Psoas muscle (tissue), 8 donors: ENCODE measurements at places on chromosomes 2 and 18. TPM values are rescaled to one million over a fixed set of nuclear protein-coding genes. Genes with fewer than 3 reads are reported as not detected.

The THSD7B gene
- total RNA-seq, result 0.20 TPM

- DNase-seq, result no peak
Observed at GRCh38 chr2:30985493-30986230, 152.6 kb downstream of the GALNT14 start.

GRCh38 chr2:98161186-98161585 is 74.2 kb downstream of the VWA3B start:
- DNase-seq, result peak; percentile 65

The PLEKHH2 gene
- 0.34 TPM for total RNA-seq

The ABCG8 gene
- not detected for total RNA-seq

The LYG2 gene
- total RNA-seq, result not detected

The SNORC gene
- 0.63 TPM for total RNA-seq

GRCh38 chr2:28972778-28973335 is 8.2 kb upstream of the TOGARAM2 start:
- no peak for DNase-seq

The RGPD4 gene
- not detected for total RNA-seq

The RIT2 gene
- not detected for total RNA-seq

The LRP2 gene
- not detected for total RNA-seq

DNA sequence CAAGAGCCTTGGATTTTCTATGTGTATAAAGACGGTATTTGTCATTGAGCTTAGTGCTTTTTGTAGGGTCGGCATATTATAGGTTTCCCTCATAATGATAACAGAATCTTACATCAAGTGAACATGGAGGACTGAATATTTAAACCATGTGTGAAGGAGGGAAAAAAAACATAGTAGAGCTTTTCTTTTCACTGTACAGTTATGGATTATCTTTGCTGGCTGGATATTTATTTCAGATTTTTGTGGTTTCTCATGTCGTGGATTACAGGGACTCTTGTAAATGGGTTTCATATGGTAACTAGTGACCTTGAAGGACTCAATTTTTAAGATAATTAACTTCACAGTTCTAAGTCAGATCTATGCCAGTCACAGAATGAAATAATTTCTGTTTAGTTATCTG is 330.2 kb upstream of the NRP2 start:
- no peak for DNase-seq

DNA sequence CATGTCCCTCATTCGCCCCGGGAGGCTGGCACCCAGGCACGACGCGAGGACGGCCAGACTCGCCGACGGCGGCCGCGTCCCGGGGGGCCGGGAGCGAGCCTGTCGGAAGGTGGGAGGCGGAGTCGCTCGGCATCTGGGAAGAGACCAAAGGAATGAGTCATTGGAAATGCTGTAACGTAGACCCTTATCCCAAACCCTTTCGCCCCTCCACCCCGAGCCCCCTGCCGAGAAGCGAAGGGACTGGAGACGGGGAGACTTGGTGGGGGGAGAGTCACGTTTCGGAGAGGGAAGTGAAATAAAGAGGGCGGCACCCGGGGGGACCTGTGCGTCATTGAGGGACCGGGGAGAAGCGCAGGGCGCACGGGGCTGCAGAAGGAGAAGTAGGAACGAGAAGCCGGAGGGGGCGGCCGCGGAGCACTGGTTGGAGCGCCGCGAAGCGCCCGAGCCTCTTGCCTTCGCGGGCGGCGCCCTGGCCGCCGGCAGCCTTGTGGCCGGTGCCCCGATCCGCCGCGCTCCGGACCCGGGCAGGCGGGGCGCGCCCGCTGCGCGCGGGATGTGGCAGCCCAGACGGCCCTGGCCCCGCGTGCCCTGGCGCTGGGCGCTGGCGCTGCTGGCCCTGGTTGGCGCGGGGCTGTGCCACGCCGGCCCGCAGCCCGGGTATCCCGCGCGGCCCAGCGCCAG is at the start of gene EMILIN2:
Gene EMILIN2 (plus strand): TSS at position 371 of the 681 bp plus-strand sequence. CDS start 183 bp downstream, at position 554.
- peak; percentile 85 for DNase-seq

DNA sequence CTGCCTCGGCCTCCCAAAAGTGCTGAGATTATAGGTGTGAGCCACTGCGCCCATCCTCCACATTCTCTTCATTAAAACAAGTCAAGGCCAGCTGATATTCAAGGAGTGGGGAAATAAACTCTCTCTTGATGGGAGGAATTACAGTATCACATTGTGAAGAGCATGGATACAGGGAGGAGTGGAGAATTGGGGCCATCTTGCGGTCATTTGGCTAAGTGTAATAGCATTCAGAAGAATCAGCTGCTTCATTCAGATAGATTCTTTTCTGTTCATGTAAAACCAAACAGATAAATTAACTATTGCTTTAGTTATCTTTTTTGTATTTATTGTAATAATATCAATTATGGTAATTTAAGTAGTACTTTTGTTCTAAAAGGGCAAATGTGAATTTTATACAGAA is 156.3 kb downstream of the UBR3 start:
- no peak for DNase-seq

The TOGARAM2 gene
- total RNA-seq, result 16.4 TPM

The SULT1C4 gene
- 1.0 TPM for total RNA-seq

- no peak for DNase-seq
Observed at GRCh38 chr2:124333784-124334183, 308.7 kb downstream of the CNTNAP5 start.

The RNF125 gene
- 1.3 TPM for total RNA-seq

The ANKRD62 gene
- total RNA-seq, result not detected

DNA sequence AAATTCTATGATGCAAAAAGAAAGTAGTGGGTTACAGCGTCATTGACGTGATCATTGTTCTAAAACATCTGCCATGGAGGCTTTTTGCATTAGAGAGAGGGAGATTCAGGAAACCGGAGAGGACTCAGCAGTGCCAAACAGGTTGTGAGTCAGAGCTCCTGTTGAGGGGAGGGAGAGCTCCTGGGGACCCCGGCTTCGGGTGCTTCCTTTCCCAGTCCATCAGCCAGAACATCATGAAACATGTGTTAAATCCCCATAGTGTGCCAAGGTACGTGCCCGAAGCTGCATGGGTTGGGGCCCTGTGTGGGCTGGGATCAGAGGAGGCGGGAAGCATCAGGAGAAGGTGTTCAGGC is 791 bp upstream of the CYRIA start:
- peak; percentile 34 for DNase-seq

- DNase-seq, result no peak
Observed at GRCh38 chr2:236370847-236371409, 106.7 kb upstream of the ASB18 start.
